Cardiac ventricle fibroblast (primary cell): ENCODE measurements at places on chromosomes 5 and 9. TPM values are rescaled to one million over a fixed set of nuclear protein-coding genes. Genes with fewer than 3 reads are reported as not detected.

The MARVELD2 gene
- total RNA-seq = 0.24 TPM in 1 of 2 replicates, not detected in the other

The FAM200C gene
- total RNA-seq = 2.4 and 3.2 TPM in 2 replicates

The ZBED3 gene
- 7.4 and 7.6 TPM in 2 replicates for total RNA-seq

The BHMT gene
- total RNA-seq = 1.1 TPM in 1 of 2 replicates, not detected in the other

The ANGPTL2 gene
- 103 and 157 TPM in 2 replicates for total RNA-seq

The ARL14EPL gene
- not detected in 2 replicates for total RNA-seq

The TMEFF1 gene
- 0.87 and 1.9 TPM in 2 replicates for total RNA-seq

The SCGB3A1 gene
- total RNA-seq = not detected in 2 replicates

The SEMA6A gene
- total RNA-seq = 2.7 and 3.2 TPM in 2 replicates

The CER1 gene
- total RNA-seq = not detected in 2 replicates

The IFNE gene
- total RNA-seq = 0.34 and 0.56 TPM in 2 replicates

The PCDHA8 gene
- total RNA-seq = 0.06 TPM in 1 of 2 replicates, not detected in the other

The MVB12B gene
- 2.3 and 3.3 TPM in 2 replicates for total RNA-seq

The GRPEL2 gene
- 9.9 and 10.2 TPM in 2 replicates for total RNA-seq
